ENCODE measurements at places on chromosomes 6 and 20.

GRCh38 chr20:44479643-44480042 lies 4.0 kb downstream of the TTPAL start:
- DNase-seq = no peak

DNA sequence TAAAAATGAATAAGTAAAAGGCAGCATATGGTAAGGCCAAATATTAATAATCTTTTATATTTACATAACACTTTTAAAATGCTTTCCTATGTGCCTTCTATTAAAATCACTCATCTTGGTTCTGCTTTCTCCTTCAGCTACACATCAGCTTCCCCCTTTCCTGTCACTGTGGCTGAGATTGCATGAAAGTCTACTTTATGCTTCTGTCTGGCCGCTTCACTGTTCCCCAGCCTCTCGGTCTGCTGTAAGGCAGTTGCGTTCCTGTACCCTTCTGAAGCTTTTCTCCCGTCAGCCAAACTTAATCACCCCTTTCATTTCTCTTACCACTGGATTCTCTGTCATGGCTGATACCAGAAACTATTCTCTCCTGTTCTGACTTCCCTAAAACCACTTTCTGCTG lies 34.6 kb downstream of the SOX4 start:
- no peak for DNase-seq

DNA sequence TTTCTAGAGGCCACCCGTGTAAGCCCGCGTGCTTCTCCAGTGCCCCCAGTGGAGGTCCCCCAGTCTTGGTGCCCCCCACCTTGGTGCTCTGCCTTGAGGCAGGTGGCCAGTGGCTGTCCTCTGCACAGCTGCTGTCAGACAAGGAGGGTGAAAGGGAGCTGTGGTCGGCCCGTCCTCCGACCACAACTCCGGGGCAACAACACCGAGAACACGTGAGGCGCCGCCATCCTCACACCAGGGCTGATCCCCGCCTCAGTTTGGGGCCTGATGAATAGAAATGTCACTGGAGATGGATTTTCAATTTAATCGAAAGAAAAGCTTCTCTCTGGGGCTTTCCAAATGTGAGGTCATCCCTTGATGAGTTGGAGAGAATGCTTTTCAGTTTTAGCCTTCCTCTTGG lies 304.6 kb downstream of the CDH4 start:
- no peak for DNase-seq

DNA sequence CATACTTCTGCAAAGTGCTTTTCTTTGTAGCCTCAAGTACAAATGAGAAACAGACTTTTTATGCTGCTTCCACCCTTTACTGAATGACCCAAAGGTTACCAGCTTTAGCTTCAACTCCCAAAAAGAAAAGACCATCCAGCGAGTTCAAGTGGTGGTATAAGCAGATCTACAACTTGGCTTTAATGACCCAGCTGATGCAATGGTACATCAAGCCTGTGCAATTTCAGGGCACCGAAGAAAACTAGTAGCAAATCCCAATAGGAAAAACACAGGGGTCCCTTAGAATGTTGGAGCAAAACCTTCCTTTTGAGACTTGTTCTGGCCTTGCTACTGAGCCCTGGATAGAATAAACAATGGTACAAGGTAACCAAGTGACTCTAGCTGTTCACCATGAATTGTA lies 33.8 kb downstream of the STX7 start:
- no peak for DNase-seq

DNA sequence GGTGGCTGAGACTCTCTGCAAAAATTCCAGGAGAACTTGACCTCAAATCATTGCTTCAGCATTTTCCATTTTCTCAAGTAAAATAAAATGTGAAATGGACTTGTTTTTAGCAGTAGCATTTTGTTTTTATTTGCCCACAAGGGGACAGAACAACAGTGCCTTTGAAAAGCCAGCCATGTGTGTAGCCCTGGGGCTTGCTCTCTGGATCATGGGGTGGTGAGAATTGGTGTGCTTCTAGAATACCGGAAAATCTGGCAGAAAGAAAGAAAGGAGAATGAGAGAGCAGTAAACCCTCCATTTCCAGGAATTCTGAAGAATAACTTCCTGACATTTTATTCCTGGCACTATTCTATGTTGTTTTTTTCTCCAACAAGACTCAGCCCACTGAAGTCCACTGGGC lies 254.7 kb upstream of the MOCS1 start:
- DNase-seq = no peak

- no peak for DNase-seq
Measured at GRCh38 chr6:3072798-3073197, 4.5 kb downstream of the RIPK1 start.

DNA sequence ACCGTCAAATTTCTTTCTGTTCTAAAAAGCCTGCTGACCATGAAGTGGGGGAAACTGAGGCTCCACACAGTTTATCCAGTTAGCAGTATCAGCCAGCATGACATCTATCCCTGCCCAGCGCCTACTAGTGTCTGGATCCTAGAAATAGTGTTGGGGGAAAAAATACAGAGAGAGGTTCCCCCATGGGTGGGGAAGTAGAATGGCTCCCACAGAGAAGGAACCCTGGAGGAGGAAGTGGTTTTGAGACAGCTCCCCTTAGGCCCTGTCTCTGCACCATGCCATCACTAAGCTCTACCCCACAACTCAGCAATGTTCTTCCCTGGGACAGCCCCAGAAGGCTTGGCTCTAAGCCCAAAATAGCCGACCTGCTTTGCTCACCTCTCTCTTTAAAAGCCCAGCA lies 153.4 kb downstream of the MBOAT1 start:
- DNase-seq = no peak

DNA sequence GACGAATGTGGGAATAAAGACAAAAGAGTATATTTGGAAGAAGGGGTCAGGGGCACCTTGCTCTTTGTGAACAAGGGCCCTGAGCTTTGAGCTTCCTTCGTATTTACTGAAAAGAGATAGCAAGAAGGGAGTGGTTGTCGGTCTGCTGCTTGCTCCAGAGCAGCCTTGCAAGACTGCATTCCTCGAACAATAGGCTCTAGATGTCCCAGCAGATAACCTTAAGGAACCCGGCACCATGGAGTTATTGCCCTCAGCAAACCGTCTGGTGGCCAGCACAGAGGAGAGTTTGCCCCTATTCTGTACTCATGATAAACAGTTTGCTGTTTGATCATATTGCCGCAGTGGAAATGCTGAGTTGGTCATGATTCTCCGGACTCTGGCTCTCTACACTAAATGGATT lies 22.7 kb downstream of the HLA-DRB1 start:
- no peak for DNase-seq

DNA sequence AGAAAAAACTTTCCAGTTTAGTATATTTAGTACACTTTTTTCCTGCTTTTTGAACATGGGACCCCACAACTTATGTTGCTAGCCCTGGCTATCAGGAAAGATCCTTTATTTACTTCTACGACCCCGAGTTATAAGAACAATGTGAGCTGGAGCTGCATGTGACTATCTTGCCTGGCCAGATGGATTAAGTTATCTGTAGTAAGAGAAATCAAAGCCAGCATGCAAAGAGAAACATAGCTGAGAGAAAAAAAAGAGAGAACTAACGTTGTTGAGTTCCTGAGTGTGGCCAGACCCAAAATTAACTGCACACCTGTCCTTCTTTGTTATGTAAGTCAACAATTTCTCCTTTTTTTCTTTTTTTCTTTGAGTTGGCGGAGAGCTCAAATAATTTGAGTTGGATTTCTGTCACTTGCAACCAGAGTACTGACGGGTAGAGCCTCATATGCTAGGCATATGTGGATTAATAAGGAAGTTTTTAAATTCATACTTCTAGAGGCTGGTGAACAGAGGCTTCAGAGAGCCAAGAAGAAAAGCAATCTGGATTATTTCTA lies 219.5 kb downstream of the HACE1 start:
- no peak for DNase-seq

DNA sequence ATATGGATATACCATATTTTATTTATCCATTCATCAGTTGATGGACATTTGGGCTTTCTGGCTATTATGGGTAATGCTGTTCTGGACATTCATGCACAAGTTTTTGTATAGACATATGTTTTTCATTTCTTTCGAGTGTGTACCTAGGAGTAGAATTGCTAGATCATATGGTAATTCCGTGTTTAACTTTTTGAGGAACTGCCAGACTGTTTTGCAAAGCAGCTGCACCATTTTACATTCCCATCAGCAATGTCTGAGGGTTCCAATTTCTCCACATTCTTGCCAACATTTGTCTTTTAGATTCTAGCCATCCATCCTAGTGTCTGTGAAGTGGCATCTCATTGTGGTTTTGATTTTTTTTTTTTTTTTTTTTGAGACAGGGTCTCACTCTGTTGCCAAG lies 20.8 kb downstream of the SRC start:
- no peak for DNase-seq

DNA sequence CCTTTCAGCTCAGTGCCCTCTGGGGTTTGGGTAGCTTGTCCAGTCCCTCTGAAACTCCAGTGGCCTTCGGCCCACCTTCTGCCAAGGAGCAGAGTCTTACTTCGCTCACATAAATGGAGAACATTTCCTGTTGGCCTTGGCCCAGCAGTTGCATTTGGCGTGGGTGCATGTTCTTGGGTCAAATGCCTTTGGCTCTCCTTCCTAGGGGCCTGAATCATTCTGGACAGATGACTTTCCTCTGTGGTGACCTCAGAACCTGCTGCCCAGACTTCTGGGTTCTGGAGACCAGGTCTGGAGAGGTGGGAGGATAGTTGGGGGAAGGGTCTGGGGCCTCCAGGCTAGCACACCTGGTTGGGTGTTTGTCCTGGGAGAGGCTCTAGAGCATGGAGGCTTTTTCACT lies 29.3 kb downstream of the BCAS4 start:
- no peak for DNase-seq

DNA sequence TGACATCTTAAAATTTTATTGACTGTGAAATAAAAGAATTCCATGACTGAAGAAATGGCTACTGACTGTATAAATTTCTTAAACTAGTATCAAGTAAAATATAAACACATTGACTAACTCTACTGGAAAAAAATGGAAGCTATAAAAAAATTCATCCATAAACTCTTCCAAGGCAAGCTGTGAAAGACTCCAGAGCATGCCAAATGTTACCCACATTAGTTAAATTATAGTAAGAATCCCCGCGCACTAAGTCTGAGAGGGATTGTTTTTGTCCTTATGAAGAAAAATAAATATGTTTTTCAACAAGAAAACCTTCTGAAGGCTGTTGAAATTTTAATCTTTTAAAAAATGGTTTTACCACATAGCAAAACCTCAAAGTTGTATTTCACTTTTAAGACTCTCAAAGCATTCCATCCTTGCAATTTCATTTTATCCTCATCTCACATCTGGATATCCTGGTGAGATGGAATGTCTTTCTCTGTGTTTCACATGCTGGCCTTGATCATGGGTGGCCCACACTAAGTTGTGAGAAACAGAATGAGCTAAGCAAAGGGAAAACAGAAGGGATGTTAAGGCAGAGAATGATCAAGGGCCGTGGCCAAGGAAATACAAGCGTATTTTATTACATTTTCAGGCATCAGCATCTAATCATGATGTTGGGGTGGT lies 732.5 kb downstream of the KIF16B start:
- DNase-seq = no peak

DNA sequence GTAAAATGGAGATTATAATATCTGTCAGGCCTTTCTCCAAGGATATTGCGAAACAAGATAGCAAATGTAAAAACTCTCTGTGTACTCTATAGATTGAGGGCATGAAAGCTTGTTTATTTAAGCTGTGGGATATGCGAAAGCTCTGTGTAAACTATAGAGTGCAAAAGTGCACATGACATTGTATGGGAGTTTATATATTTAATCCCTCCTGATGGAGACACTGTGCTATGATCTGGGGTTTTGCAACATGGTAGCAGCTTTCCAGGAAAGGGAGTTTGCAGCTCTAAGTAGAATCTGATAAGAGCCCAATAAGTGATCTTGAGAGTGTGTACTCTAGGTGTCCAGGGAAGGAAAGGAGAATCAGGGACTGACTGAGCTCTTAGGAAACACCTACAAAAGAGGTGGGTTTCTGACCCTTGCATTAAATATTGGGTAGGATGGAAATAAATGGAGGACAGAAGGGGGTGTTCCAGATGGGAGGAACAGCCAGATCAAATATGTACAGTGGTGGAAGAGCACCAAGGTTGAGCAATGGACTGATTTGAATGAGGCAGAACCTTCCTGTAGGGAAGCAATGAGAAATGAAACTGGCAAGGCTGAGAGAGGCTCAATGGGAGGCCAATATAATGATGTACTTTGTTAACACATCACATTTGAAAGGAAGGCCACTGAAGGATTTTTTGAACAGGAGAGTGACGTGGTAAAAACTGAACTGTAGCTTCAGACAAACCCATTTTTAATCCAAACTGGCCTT lies 450.1 kb downstream of the GJA1 start:
- no peak for DNase-seq

DNA sequence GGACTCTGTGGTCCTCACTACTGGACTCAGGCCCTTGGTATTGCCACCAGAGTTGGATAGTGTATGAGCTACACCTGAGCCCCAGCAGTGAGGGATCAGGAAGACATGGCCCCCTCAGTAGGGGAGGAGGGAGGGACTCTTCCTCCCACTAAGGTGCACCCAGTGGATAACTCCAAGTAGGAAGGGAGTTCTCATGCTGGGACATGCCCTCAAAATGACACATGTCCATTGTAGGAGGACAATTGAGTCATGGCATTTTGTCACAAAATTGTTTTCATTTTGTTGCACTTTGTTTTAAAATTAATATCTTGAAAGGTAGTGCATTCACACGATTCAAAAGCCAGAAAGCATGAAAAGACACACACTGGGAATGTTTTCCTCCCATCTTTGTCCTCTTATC lies 127.2 kb downstream of the FOXO3 start:
- DNase-seq = no peak

- DNase-seq = no peak
Measured at GRCh38 chr20:1674361-1674760, 16.8 kb upstream of the SIRPG start.

DNA sequence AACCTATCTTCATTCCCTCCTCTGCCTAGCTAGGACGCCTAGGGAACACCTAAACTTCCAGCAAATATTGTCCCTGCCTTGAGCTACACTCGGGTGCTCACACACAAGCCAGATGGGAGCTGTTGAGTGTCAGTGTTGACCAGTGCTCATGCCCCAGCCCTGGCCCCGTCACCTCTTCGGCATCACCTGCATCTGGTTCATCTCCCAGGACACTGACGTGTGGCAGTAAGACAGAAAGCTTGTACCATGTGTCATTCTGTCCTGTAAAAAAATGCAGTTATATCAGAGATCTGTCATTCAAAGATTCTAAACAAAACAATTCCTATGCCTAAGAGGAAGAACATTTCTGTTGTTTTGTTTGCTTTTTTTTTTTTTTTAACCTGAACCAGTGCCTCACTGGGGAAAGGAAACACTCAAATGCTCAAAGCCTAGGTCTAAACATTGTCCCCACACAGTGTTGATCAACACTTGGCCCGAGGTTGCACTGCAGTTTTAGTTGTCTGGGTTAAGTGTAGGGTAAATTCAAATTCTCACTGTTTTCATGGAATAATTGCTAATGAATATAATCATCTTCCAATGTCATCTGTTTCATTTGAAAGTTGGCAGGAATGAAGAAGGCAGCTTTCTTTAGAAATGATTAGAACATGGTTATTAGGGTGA lies 102.7 kb upstream of the SASH1 start:
- no peak for DNase-seq

All from iPS DF 6.9 (cell line).